SHP77 (cell line): ENCODE measurements at places on chromosomes 7 and 10.

- DNase-seq: no peak
These were observed 135.3 kb downstream of the ARHGAP22 start for GRCh38 chr10:48469516-48470020.

GRCh38 chr10:67975871-67976270 is 91.4 kb downstream of the SIRT1 start:
- no peak for DNase-seq

- DNase-seq: no peak
These were observed 29.0 kb upstream of the EBLN1 start for GRCh38 chr10:22246680-22247391.

- DNase-seq: no peak
These were observed 99.4 kb upstream of the CREB5 start for GRCh38 chr7:28312948-28313347.

DNA sequence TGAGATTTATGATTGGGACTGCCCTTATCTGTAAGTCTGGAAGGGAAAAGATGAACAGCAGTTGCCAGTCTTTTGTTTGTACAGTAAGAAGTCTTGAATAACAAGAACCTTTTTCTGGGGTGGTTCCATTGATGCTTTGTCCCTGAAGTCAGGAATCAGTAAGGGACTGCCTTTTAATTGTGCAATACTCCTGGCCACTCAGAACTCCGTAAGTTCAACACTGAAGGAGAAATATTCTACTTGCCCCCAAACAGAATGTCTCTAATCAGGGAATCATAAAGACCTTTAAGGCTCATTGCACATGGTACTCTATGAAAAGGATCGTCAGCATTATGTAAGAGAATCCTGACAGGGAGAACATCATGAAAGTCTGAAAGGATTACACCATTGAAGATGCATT is 361.4 kb downstream of the EXOC4 start:
- DNase-seq: no peak
